ENCODE measurements at places on chromosomes 4 and X. TPM values are rescaled to one million over a fixed set of nuclear protein-coding genes. Genes with fewer than 3 reads are reported as not detected.
A peak's percentile ranks its signal among the peaks of the same experiment; 100 is the strongest.

- DNase-seq, result no peak
These were observed 50.6 kb upstream of the EDA start for GRCh38 chrX:69565247-69565815.

Gene FAM47A
- total RNA-seq, result not detected

Gene ITM2A
- total RNA-seq, result not detected

DNA sequence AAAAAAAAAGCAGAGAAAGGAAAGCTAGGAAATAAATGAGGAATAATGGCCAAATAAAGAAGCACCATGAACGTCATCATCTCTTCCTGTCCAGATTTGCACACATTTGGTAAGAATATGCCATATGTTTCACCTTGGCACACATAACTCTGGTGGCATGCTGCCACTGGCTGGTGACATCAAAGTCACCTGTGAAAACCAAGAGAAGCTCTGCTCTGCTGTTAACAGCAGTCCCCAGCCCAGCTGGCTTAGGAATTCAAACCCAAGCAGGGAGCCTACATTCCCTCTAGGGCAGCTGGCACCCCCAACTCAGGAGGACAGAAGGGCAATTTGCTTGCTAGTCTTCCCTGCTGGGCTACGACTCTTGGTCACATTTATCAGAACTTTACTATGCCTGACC, 77.6 kb downstream of the RASL11B start:
- no peak for DNase-seq

Gene AFF2
- total RNA-seq, result 0.89 TPM

Gene CCNG2
- total RNA-seq, result 73.6 TPM

Gene DCAF4L1
- total RNA-seq, result not detected

Gene KIAA1210
- not detected for total RNA-seq

GRCh38 chr4:54423066-54423465, 194.0 kb downstream of the PDGFRA start:
- no peak for DNase-seq

DNA sequence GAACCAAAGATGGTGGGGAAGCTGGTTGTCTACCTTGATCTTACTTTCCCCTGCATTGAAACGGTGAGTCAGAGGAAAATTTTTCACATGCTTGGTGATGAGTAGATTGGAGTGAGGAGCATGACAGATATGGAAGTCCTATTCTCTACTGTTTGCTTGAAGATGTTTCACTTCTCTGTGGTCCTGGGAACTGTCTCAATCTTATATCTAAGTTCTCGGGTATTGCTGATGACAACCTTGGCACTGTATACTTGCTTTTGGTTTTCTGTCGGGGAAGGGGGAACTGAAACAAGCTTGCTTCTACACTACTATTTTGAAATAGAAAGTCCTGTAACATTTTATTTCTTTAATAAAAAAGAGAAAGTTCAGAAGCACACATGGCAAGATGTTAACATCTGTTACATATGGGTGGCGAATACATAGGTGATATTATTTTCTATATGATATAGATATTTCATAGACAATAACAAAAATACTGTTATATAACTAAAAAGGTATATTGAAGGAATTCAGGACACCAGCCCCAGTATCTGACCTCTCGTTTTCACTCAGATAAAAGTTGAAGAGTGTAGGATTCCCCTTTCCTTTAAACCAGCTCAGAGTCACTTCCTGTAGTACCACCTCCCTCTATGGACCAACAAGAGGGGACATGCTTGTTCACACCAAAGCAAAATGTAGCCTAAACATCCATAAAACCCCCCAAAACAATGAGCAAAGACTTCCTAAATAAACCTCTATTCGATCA, 88.8 kb downstream of the FMR1NB start:
- DNase-seq, result no peak

DNA sequence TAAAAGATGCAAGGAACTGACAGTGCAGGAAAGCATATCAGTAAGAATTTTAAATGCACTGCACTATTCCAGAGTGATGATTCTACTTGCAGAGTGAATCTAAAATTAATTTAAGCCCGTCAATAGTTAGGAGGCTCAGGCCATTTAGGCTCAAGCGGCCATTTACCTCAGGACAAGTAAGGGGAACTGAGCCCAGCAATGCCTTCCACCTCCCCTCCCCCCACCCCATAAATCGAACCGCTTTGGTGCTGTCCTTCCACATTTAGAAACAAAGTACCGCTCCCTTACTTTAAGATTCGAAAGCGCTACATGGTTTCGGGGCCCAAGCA, 665 bp downstream of the RBM41 start:
- no peak for DNase-seq

- DNase-seq, result no peak
These were observed 38.2 kb downstream of the CENPI start for GRCh38 chrX:101136235-101136634.

DNA sequence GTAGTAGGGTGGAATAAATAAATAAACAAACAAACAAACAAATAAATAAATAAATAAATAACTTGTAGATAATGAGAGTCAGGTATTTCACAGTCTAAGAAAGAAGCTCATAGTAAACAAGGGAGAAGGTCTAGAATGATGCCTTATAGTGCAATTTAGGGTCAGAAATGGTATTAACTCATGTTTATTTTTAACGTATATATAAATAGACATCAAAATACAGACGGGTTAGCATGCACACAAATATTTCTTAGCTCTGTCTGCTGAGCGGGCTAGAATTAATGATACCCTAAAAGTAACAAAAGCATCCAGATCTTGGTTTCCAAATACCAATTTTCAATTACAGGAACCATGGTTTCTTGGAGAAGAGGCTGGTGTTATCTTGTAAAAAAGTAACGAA, 16.6 kb downstream of the PFKFB1 start:
- no peak for DNase-seq

Gene SUPT20HL1
- not detected for total RNA-seq

- no peak for DNase-seq
These were observed 24.2 kb downstream of the CNKSR2 start for GRCh38 chrX:21398426-21398825.

DNA sequence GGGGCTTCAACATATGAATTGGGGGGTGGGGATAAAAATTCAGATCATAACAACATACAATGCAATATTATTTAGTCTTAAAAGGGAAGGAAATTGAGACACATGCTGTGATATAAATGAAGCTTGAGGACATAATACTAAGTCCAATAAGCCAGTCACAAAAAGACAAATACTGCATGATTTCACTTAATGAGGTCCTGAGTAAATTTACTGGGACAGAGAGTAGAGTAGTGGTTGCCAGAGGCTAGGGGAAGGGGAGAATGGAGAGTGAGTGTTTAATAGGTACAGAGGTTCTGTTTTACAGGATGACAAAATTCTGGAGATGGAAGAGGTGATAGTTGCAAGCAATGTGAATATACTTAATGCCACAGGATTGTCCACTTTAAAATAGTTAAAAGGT, 89.2 kb upstream of the RAPGEF2 start:
- no peak for DNase-seq

Gene HS6ST2
- 6.2 TPM for total RNA-seq

- DNase-seq, result no peak
These were observed 315.1 kb upstream of the ADGRL3 start for GRCh38 chr4:60885011-60885410.

GRCh38 chr4:107318078-107318477, 282.0 kb upstream of the DKK2 start:
- DNase-seq, result no peak

GRCh38 chr4:95178938-95179337, 369.8 kb downstream of the UNC5C start:
- DNase-seq, result no peak

Gene ASB5
- total RNA-seq, result 0.32 TPM

DNA sequence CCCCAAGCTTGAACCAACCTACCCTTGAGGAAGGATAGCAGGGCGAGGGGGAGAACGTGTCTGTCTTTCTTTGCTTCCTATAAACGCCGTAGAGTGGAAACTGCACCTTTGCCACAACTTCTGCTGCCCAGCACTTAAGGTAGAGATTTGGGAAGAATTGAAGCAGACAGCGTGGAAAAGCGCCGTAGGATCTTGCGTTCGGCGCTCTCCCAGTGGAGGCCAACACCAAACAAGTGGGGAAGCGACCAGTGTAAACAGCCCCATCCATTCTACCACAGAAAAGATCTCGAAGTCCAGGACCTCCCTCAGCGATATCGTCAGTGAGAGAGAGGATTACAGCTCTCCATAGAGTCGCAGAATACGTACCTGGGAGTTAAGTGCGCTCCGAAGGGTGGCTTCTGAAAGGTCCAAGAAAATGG, 3.9 kb upstream of the NKX6-1 start:
- DNase-seq, result no peak

Gene TLR2
- 0.60 TPM for total RNA-seq

DNA sequence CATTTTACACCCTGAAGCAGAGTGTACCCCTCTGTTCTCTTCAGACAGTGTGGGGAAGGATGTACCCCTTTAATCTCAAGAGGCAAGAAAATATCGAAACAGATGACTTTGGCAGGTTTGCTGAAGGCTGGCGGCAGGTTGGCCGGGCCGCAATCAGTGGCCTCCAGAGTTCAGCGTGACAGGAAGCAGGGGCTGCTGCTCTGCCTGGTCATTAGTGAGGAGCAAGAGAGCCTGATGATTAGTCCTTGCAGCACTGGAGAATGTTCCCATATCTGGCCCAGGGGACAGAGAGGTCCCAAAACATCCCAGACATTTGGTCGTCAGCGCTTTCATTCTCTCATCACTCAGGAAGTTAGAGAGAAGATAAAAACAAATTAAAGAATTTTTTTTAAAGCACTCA, 352.8 kb downstream of the SPRY1 start:
- no peak for DNase-seq

DNA sequence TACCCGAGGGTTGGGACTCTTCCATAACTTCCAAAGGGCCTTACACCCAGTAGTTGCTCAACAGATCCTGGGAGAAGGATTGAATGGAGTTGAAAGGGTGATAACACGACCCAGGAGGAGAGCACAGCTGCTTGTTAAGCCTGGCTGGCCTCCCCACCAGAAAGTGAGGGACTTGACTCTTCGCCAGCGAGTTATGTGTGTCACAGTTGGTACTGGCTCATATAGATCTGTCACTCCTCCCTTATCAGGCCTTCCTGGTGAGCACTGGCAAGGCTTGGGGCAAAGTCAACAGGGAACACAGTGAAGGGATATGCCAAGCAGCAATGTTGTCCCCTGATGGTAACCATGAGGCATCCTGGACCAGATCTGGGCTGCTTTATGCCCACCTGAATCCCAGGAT, 35.8 kb downstream of the APLN start:
- DNase-seq, result no peak

DNA sequence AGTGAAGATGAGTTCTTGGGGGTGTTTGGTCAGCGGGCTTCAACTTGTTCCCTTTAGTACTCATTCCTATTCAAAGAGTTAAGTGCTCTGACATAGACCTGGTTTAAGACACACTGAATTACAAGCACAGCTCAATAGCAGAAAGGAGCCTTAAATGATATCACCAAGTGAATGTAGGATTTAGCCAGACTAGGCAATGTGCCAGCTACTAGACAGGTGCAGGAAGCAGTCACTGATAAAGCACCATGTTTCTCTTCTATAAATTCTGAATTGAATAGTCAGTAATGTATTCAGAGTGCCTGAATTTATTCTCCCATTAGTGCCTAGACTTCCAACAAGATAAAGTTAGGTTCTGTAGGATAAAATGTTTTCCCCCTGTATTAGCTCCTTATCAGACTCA, 63.6 kb downstream of the ASB9 start:
- no peak for DNase-seq

Gene CDX4
- not detected for total RNA-seq

- no peak for DNase-seq
These were observed 10.4 kb downstream of the CSTF2 start for GRCh38 chrX:100830547-100830946.

Gene HMX1
- 3.5 TPM for total RNA-seq

- no peak for DNase-seq
These were observed 50.0 kb downstream of the HOPX start for GRCh38 chr4:56630876-56631666.

DNA sequence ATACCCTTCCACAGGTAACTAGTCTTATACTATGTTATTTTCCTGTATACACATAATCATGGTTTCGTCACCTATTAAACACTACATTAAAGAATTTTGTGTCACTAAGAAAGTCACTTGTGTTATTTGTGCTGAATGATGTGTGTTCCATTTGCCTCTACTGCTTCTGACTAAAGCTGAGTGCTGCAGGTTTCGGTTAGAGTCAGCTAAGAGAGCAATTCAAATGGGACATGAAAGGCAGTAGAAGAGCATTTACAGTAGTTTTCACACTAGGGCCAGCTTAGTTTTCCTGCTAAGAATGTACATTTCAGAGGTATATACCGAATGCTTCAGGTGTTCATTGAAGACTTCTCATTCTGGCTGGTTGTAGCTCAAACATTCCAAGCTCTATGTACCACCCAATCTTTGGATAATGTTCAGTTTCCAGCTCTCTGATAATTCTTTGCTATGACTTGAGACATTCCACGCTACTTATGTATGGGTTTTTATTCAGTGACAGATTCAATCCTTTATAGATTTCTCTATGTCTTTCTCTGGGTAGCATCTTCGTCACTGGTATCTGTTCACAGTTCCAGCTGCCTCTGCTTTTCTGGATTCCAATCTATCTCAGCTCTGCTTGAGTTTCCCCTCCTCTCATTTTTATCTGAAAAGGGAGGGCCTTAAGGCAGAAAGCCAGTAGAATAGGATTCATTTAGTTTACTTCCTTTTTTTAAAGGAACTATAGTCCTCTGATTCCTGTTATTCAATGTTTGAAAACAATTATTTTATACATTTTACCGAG, 164.4 kb downstream of the CXXC4 start:
- DNase-seq, result no peak

DNA sequence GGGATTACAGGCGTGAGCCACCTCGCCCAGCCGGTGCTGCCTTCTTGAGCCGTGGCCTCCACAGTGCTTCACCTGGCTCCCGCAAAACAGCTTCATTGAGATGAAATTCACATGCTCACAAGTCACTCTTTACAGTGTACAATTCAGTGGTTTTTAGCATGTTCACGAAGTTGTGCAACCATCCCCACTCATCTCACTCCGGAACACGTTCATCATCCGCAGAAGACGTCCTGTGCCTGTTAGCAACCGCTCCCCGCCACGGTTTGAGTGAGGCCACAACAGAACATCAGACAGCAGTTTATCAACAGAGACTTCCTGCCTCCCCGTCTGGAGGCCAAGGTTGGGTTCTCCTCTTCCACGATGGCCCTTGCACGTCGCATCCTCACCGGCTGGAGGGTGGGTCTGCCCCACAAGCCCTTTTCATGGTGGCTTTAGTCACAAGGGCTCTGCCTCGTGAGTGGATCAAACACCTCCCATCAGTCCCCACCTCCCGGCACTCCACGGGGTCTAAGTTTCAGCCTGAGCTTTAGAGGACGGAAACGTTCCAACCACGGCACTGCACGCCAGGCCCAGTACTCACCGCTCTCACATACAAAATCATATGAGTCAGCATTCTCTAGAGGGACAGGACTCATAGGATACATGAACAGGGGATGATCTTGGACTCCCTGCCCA, 29.6 kb upstream of the SPON2 start:
- DNase-seq, result peak; percentile 71

GRCh38 chr4:9994246-9994847, 26.9 kb downstream of the SLC2A9 start:
- DNase-seq, result no peak

Gene LGI2
- total RNA-seq, result not detected
